Astrocyte (in vitro differentiated cells and primary cell): ENCODE measurements at places on chromosomes 7 and 10. TPM values are rescaled to one million over a fixed set of nuclear protein-coding genes. Genes with fewer than 3 reads are reported as not detected.
A peak's percentile ranks its signal among the peaks of the same experiment; 100 is the strongest.

- H3K4me3 ChIP-seq: no peak overlapping the region
- H3K4me1 ChIP-seq: no peaks in the 10 kb centered on the region
- H3K27me3 ChIP-seq: no peaks in the 10 kb centered on the region
- no peak overlapping the region for H3K27ac ChIP-seq
Observed at GRCh38 chr7:25940086-25940906, 211.7 kb upstream of the NFE2L3 start.

ATOH7 gene
- total RNA-seq: 0.19 TPM in 1 of 2 replicates, not detected in the other

CYP17A1 gene
- total RNA-seq: not detected in 2 replicates

HGF gene
- not detected in 2 replicates for total RNA-seq

KIAA1549 gene
- 10.3 and 11.1 TPM in 2 replicates for total RNA-seq

DNA sequence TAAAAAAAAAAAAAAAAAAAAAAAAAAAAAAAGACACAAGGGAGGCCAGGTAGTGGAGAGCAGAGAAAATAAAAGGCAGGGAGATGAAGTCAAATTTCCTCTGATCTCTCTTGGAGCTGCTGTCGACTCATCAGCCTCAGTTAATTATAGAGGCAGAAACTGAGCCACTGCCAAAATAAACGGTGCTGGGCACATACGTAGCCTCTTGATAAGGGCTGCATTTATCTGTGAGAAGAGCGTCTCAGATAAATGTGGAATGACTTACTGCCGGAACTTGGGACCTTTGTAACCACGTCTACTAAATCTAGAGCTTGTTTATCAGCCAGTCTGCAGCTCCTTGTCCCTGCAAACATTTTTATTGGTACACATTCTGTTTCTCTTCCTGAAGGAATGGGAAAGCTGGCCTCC, 162.3 kb downstream of the BAMBI start:
- H3K27ac ChIP-seq: peak overlapping the region; percentile 33
- H3K4me1 ChIP-seq: peaks cover 34% of the 10 kb centered on the region
- no peaks in the 10 kb centered on the region for H3K36me3 ChIP-seq
- peak; percentile 80 for DNase-seq
- H3K4me3 ChIP-seq: no peak overlapping the region

GRCh38 chr10:12484941-12485805, 135.8 kb downstream of the CAMK1D start:
- no peaks in the 10 kb centered on the region for H3K36me3 ChIP-seq
- DNase-seq: no peak
- H3K4me3 ChIP-seq: no peak overlapping the region
- H3K27me3 ChIP-seq: no peaks in the 10 kb centered on the region
- no peak overlapping the region for H3K27ac ChIP-seq
- no peaks in the 10 kb centered on the region for H3K4me1 ChIP-seq

- DNase-seq: no peak
- H3K36me3 ChIP-seq: no peaks in the 10 kb centered on the region
- H3K4me1 ChIP-seq: no peaks in the 10 kb centered on the region
Observed at GRCh38 chr7:74225400-74225799, 15.6 kb downstream of the LAT2 start.

DNA sequence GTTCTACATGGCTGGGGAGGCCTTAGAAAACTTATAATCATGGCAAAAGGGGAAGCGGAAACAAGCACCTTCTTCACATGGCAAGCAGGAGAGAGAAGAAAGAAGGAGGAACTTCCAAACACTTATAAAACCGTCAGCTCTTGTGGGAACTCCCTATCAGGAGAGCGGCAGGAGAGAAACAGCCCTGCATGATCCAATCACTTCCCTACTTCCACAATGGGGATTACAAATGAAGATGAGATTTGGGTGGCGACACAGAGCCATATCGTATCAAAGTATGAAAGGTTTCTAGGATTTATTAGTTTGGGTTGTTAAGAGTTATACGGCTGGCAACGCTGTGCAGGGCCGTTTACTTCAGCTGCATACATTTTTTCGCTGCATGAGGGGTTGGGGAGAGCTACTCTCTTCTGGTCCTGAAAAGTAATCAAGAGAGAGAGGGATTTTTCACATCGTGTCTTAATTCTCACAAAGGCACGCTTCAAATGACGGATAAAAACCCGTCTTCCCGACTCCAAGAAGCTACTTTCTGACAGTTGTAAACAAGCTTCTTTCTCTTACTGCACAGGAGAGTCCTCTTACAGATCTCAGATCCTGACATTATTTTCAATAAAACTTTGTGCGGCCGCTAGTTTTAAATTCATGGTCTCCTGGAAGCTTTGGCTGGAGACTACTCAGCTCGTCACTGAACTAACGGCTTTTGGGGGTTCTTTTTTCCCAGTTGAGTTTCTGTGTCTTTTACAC, 751 bp upstream of the GTPBP10 start:
- H3K36me3 ChIP-seq: no peaks in the 10 kb centered on the region
- no peaks in the 10 kb centered on the region for H3K27me3 ChIP-seq
- peak overlapping the region; percentile 98 for H3K4me3 ChIP-seq
- H3K4me1 ChIP-seq: no peaks in the 10 kb centered on the region
- peak overlapping the region; percentile 92 for H3K27ac ChIP-seq

DNA sequence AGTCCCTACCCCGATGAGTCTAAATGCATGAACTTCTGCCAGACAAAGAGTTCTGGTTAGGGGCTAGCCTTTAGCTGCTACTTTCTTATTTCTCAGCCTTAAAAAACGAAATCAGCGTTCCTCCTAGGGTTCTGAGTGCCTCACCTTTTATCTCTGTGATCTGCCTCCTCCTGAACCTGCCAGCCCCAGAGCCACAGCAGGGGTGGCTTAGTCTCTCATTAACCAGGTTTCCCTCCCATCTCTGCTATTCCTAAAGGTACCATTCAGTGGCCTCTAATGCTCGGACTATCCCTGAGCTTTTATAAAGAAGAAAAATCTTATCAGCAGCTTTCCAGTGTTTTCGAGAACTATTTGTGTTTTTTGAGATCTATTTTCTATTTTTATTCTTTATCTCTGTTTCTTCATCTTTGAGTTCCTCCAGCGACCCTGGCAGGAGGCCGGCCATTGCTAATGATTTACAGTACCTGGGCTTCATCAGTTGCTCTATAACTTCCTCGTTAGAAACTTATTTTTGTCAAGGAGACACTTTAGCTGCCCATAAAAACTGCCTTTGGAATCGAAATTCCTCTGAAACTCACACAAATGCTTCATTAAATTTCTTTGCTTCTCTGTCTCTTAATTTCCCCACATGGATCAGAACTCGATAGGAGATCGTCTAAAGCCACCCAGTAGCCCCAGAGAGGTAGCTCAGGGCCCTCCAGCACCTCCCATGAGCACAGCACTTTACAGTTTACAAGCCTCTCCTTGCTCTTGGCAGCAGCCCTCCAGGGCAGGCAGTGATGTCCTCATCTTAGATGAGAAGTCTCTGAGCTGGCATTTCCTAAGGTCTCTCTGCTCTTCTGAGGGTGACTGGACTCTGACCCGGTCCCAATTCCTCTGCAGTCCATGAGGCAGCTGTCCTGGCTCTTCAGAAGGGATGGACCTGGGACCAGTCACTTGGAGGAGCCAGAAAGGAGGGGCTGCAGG, 149.1 kb downstream of the EBF3 start:
- H3K36me3 ChIP-seq: no peaks in the 10 kb centered on the region
- no peak overlapping the region for H3K27ac ChIP-seq
- H3K4me3 ChIP-seq: no peak overlapping the region
- no peaks in the 10 kb centered on the region for H3K27me3 ChIP-seq

GRCh38 chr7:11341285-11341944, 367.7 kb downstream of the PHF14 start:
- H3K4me1 ChIP-seq: peaks cover 4% of the 10 kb centered on the region
- no peaks in the 10 kb centered on the region for H3K27me3 ChIP-seq
- H3K27ac ChIP-seq: no peak overlapping the region
- no peak for DNase-seq

DNA sequence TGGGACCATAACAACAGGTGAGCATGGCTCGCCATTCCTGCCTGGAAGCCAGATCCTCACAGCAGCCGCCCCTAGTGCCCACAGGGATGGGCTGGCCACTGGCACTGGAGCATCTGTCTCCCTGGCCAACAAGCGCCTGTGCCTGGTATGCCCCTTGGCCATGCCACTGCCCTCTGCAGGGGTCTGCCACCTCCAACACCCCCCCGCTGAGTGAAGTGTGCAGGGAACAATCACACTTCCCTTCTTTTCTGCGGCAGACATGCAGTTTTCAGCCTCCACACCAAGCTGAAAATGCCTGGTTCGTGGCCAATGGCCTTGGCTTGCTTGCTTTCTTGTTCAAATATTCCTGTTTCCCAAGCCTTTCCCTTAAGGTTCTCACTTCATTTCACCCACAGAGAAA, 50.7 kb downstream of the HSPA12A start:
- H3K27me3 ChIP-seq: no peaks in the 10 kb centered on the region
- peak; percentile 18 for DNase-seq
- H3K4me3 ChIP-seq: no peak overlapping the region
- peaks cover 10% of the 10 kb centered on the region for H3K4me1 ChIP-seq
- no peak overlapping the region for H3K27ac ChIP-seq
- no peaks in the 10 kb centered on the region for H3K36me3 ChIP-seq

IGF2BP3 gene
- total RNA-seq: 69.9 and 79.5 TPM in 2 replicates

BAMBI gene
- 45.4 and 50.6 TPM in 2 replicates for total RNA-seq

DNA sequence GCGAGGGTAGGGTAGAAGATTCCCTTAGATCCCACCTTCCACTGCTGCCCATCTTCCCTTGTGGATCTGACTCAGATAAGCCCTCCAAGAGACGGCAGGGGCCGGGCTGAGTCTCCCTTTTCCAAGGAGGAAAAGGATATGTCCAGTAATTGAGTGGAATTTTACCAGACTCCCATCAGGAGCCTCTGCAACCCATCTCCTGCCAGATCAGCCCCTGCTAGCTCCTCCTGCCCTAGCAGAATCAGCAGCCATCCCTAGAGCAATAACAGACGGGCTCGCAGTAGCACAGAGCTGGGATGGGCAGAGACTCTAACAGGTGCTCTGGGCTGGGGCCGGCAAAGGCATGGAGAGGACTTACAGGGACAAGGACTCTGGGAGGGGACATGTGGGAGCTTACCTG, 73.5 kb downstream of the C10orf105 start:
- no peak for DNase-seq
- no peak overlapping the region for H3K4me3 ChIP-seq
- H3K36me3 ChIP-seq: no peaks in the 10 kb centered on the region
- no peaks in the 10 kb centered on the region for H3K4me1 ChIP-seq

- no peak overlapping the region for H3K4me3 ChIP-seq
- H3K27ac ChIP-seq: no peak overlapping the region
- DNase-seq: no peak
- no peaks in the 10 kb centered on the region for H3K4me1 ChIP-seq
- no peaks in the 10 kb centered on the region for H3K36me3 ChIP-seq
Observed at GRCh38 chr7:69295977-69296376, 302.3 kb upstream of the AUTS2 start.

GRCh38 chr10:99700649-99701048, 31.3 kb downstream of the COX15 start:
- H3K27me3 ChIP-seq: no peaks in the 10 kb centered on the region
- H3K4me1 ChIP-seq: no peaks in the 10 kb centered on the region
- H3K4me3 ChIP-seq: no peak overlapping the region
- H3K27ac ChIP-seq: no peak overlapping the region

GRCh38 chr7:29476916-29477315, 86.7 kb upstream of the PRR15 start:
- H3K4me1 ChIP-seq: no peaks in the 10 kb centered on the region
- H3K36me3 ChIP-seq: no peaks in the 10 kb centered on the region
- DNase-seq: no peak
- no peak overlapping the region for H3K4me3 ChIP-seq
- peaks cover 13% of the 10 kb centered on the region for H3K27me3 ChIP-seq

- no peaks in the 10 kb centered on the region for H3K4me1 ChIP-seq
- H3K36me3 ChIP-seq: no peaks in the 10 kb centered on the region
- no peak overlapping the region for H3K27ac ChIP-seq
- DNase-seq: no peak
Observed at GRCh38 chr10:52965938-52966401, 193.4 kb upstream of the MBL2 start.

DNA sequence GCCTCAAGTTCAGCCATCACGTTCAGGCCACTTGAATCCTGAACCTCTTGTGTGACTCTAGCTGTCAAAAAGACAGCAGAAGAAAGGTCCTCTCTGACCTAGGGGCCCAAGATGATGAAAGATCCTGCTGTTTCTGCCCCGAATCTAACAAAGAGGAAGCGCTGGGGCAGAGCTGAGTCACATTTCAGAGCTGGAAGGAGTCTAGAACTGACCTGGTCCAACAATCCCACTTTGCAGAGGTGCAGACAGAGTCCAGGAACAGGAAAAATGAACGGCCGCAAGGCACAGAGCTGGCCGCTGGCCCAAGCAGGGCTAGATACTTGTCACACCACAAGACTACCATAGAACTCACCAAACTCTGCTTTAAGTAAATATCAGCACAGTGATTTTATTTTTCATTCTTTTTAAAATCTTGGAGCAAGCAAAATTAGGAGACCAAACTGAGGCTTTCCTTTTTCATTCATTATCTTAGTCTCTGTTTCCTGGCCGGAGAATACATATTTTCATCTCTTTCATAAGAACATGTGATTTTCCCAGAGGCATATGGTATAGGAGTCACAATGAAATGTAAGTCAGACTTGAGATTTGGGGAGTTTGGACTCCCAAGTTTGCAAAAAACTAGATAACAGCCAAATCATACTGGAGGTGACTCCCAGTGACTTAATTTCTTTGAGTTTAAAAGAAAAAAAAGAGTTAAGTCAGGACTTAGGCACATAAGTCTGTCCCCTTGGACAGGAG, 52.8 kb downstream of the CHST15 start:
- no peaks in the 10 kb centered on the region for H3K4me1 ChIP-seq
- H3K27me3 ChIP-seq: peaks cover 12% of the 10 kb centered on the region
- DNase-seq: no peak
- H3K36me3 ChIP-seq: no peaks in the 10 kb centered on the region
- H3K4me3 ChIP-seq: no peak overlapping the region
- H3K27ac ChIP-seq: no peak overlapping the region

CALML3 gene
- not detected in 2 replicates for total RNA-seq

DNA sequence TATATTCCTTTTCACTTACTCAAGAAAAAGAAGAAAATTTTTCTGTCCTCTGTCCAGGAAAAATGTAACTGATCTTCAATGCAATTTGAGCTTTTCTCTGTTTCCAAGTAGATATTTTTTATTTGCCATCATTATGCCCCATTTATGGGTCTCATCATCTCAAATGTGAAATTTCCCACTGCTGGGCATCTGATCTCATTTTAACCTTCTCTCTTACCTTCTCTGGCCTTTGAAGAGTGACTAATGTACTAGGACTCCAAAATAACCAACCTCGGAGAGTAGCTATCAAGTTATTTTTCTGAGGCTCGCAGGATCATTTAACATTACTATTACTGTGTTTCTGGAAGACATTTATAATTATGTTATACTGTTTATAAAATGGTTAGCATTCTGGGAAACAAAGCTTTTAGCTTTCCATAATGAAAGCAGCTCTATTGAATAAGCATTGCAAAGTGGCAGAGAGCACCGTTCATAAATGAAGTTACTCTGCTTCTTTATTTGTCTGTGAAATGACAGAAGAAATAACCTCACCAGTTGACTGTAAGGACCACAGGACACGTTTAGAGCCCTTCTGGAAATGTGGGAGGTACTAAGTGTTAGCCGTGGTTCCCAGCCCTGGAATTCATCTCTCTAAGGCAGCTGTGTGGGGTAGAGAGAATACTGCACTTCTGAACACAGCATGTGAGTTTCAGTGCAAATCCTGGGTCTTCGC, 33.3 kb upstream of the NMT2 start:
- H3K4me3 ChIP-seq: peak overlapping the region; percentile 14
- H3K27me3 ChIP-seq: no peaks in the 10 kb centered on the region
- no peaks in the 10 kb centered on the region for H3K36me3 ChIP-seq
- H3K4me1 ChIP-seq: peaks cover 52% of the 10 kb centered on the region

GRCh38 chr7:46390042-46390441, 469.0 kb upstream of the IGFBP3 start:
- DNase-seq: no peak
- H3K27me3 ChIP-seq: no peaks in the 10 kb centered on the region
- no peak overlapping the region for H3K27ac ChIP-seq

GRCh38 chr7:79714081-79714480, 260.6 kb upstream of the MAGI2 start:
- no peak overlapping the region for H3K27ac ChIP-seq
- DNase-seq: no peak
- no peaks in the 10 kb centered on the region for H3K36me3 ChIP-seq
- H3K4me1 ChIP-seq: peaks cover 4% of the 10 kb centered on the region
- H3K4me3 ChIP-seq: no peak overlapping the region
- H3K27me3 ChIP-seq: no peaks in the 10 kb centered on the region
